NCI-H524 (cell line): ENCODE measurements at places on chromosomes 2 and 18.

GRCh38 chr18:49178736-49179135 lies 228.0 kb upstream of the SMAD7 start:
- no peak for DNase-seq

- DNase-seq: no peak
Measured at GRCh38 chr18:67650686-67651385, 134.3 kb upstream of the DSEL start.

DNA sequence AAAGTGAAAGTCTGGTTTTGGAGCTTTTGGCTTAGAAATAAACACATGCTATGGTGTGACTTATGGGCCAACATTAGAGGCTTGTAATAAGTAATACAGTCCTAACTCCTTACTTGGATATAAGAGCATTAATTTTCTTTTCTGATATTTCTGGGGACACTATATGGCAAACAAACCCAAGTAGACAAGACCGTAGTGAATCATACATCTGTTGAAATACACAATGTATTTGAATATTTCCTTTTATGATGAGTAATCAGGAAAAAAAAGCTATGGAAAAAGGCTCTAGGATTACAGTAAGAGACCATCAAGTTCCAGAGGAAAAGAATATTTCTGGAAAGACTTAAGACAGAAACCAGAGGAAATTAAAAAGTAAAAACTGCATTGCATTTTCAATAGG lies 146.0 kb upstream of the CYP26B1 start:
- no peak for DNase-seq

DNA sequence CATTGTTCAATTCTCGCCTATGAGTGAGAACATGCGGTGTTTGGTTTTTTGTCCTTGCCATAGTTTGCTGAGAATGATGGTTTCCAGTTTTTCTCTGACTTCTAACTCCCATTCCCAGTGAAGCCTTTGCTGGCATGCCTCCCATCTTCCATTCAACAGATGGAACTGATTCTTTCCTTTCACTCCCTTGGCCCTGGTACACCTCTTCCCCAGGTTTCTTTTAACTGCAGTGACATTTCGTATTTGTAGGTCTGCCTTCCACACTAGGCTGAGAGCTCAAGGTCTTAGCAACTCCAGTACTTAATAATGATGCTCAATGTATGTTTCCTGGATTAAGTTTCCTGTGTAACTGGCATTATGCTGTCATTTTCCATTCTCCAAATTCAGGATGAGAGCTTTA lies 48.5 kb downstream of the GAREM1 start:
- DNase-seq: no peak

DNA sequence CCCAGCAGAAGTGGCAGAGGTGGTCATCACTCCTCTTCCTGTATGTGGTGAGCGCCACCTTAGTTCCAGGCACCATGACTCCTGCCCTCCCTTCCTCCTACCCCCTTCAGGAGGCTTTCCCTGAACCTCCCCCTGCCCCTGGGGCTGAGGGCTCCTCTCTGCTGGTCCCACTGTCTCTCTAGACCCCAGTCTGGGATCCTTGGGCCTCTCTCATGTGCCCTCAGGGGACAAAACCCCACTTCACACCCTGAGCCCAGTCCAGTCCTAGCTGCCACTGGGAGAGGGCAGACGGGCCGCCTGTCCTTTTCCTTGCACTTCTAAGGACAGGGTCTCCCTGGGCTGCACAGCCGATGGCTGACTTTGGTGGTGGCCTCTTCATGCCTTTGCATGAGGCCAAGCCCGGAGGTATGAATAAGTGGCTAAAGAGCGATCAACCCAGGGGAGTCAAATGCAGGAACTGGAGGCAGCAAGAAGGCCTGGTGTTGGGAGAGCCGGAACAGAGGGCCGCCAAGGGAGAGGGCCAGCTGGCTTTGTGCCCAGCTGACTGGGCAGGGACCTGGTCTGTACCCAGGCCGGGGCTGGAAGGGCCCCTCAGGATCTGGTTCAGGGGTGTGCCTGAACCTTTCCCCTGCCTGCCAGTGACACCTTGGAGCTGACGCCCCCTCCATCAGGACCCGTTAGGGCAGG lies 29.5 kb downstream of the GLI2 start:
- DNase-seq: no peak

DNA sequence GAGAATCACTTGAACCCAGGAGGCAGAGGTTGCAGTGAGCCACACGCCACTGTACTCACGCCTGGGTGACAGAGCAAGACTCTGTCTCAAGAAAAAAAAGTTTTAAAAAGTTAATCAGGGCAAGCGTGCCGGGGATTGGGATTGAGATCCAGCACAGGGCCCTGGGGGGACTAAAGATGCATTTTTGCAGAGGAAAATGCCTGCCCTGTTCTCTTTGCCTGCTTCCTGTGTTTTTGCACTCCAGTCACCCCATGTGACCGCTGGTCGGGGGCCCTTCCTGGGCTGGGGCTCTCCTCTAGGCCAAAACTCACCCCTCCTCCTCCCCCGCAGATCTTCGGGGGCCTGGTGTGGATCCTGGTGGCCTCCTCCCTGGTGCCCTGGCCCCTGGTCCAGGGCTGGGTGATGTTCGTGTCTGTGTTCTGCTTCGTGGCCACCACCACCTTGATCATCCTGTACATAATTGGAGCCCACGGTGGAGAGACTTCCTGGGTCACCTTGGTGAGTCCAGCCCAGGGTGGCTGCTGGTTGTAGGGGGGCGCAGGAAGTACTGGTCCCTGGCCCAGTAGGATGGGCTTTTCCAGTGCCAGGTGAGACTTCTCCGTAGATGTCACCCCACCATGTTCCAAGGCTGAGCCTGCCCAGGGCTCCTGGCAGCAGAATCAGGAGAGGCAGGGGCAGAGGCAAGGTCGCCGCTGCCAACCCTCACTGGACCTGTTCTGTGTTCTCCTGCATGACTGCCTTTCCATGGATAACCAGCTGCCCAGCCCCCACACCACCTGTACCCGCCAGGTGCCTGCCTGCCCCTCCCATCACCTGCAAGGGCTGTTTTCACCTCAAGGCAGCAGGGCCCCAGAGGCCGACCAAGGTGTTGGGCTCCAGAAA lies 22.4 kb downstream of the MAL start:
- DNase-seq: no peak

GRCh38 chr2:19355014-19355405 lies 3.4 kb downstream of the OSR1 start:
- DNase-seq: no peak
